Activated effector memory CD4-positive, alpha-beta T cell treated with Interleukin-2 at 50 U/mL for 16 hours (primary cell): ENCODE measurements at places on chromosomes 3 and 15.

GRCh38 chr3:124928333-124929202 is 6.0 kb downstream of the MUC13 start:
- peak; percentile 35 for DNase-seq

DNA sequence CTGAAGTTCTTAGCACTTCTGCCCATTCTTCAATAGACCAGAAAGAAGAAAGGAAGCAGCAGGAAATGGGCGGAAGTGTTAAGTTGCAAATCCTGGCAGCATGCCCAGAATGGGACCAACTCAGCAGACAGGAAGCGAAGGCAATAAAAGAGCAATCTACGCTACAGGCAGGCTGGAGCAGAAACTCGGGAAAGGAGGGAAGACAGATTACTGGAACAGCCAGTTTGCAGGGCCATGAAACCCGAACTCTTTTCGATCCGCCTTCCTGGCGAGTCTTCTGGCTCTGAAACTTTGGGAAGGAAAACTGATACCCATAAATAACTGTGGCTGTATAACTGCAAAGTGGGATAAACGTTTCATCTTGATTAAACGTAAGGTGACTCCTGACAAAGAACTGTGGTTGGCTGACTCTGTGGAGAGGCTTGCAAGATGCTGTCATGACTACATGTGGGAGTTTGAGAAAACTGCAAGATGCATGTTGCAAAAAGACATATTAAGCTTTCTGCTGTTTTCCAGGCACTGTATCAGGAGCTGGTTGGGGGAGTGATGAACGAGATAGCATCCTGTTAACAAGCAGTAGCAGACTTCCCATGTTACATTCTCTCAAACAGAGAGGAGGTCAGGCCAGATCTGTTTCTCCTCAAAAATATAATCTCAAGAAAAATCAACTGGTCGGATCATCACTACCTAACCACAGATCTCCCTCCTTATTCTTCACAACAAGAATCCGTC is 67.8 kb downstream of the FMN1 start:
- DNase-seq, result peak; percentile 56

- peak; percentile 34 for DNase-seq
These were observed 555 bp downstream of the ATP11B start for GRCh38 chr3:182793663-182794454.

DNA sequence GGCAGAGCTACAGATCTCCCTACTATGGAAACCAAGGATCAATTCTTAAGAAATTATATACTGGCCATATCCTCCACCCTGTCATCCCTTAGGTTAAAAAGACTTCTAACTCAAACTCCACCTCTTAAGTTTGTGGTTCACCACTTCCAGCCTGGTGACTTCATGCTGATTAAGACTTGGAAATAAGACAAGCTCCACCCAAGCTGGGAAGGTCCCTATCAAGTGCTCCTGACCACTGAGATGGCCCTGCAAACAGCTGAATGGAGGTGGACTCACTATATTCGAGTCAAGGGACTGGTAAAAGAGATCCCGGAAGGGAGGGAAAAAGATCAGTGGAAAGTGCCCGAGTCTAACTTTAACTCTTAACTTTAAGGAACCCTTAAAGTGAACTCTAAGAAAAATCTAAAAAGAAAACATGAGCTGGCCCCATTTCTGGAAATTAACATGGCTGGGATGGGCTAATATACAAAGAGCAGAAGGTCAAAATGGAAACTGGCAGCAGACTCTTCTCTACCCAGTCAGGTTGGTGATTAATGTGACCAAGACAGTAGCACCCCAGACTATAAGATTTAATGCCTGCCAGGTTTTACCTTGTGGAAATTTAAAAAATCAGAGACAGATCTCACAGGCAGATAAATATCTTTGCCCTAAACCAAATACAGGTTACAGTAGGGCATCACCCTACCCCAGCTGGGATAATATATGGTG is 43.9 kb downstream of the PPCDC start:
- DNase-seq, result peak; percentile 15

DNA sequence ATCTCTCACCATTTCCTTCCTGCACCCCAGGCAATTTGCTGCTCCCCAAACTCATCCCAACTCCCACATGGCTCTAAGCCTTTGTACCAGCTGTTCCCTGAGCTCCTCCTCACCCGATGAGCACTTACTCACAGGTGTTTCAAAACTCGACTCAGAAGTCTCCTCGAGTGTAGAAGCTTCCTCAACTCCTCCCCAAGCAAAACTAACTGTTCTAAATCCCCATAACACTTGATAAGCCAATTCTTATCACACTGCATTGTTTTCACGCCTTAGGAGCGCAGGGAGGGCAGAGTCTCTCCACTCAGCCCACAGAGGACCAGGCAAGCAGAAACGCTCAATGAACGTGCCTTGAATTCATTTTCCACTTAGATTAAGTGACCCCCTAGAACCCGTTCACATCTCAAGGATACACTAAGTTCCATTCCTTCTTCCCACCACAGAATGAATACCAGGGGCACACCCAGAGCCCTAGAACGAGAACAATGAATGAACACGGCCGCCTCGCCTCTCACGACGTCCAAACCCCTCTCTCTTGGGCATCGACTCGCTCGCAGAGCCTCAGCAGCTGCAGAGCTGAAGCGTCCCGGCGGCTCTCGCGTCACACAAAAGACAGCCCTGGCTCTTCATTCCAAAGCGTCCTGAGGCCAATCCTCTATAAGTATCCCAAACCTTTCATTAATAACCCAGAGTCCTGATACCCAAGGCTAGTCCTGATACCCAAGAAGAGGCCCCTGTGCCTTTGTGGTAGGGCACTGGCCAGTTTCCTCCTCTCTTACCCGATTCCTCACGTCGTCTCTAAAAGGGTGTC is 1.1 kb downstream of the RAF1 start:
- DNase-seq, result peak; percentile 27

GRCh38 chr15:78244101-78244500 is 9.7 kb upstream of the ACSBG1 start:
- no peak for DNase-seq

DNA sequence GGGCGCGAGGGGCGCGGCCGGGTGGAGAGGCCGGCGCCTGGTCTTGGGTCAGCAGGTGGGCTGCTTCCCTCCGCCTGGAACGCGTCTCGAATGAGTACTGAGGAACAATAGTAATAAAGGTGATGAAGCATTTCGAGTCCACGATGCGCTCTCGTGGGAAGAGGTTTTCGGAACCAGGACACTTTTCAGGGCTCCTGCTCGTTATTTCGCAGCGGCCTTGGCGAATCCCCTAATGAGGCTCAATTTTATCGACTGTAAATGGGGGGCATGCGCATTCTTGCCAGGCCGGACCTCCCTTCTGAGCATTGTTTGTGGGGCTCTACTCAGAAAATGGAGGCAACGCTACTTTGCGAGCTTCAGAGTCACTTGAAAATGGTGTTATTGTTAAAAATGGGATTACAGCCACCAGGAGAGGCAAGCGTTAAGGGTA is 1.2 kb downstream of the NR2C2 start:
- DNase-seq, result no peak

DNA sequence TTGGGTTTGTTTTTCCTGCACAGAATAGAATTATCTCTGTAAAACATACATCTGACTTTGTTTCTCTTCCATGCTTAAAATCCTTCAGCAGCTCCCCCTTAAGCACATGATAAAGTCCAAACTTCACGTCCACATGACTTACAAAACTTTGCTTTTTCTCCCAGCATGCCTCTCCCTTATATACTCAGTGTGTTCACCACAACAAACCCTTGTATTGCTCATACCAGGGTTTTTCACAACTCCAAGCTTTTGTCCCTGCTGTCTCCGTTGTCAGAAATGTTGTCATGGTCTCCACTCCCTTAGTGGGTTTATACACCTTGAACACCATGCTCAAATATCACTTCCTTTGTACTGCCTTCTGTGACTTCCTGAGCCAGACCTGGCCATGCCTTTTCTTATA is 91.1 kb upstream of the MITF start:
- DNase-seq, result no peak

DNA sequence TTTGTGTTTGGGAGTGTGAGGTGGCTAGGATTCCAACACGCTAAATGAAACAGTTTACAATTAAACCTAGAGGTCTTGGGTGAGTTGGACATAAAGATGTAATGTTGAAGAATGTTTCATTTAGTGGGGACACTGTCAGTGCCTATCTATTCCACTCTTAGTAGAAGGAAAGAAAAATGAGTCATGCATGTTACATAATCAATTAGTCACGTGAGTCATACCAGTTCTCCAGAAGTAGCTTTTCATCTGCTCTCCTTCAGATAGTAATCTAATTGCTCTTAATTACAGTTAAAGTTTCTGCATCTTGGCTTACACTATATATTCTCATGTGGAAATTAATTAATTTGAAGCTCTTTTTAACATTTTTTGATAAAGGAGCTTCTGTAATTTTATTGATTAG is 115.7 kb upstream of the P2RY1 start:
- DNase-seq, result no peak

DNA sequence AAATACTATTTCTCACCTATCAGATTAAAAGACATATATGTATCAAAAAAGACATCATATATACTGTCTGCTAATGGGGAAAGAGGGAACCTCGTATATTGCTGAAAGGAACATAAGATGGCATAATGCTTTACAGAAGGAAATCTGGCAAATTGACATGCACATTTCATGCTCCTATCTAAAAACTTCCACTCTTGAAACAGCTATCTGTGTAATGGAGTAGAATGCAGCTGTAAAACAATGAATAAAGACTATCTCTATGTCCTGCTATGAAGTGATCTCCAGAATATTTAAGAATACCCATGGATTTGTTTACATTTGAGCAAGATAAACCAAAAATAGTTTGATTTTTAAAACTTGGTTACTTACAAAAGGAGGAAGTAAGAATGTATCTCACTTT is 107.4 kb downstream of the TBL1XR1 start:
- no peak for DNase-seq

GRCh38 chr3:44058022-44058867 is 183.4 kb upstream of the TOPAZ1 start:
- DNase-seq, result no peak

DNA sequence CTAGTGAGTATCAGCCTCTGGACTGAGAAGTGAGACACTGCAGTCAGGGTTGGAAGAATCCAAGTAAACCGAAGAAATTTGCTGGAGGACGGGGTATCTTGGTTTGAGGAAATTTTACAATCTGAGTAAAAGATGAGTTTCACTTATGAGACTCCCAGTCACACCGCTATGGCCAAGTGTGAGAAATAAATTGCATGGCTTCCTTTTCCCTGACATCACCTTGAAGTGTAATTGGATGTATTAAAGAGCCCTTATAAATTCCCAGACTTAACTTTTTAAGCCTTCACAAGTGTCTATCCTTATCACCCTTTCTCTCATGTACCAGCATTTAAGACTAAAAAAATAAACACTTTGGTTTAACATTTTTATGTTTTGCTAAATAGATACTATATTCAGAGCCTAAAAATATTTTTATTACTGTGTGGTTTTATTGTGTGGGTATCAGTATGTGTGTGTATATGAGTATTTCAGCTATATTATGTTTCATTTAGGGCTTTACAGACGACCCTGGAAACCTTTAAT is 23.8 kb downstream of the USP3 start:
- no peak for DNase-seq

DNA sequence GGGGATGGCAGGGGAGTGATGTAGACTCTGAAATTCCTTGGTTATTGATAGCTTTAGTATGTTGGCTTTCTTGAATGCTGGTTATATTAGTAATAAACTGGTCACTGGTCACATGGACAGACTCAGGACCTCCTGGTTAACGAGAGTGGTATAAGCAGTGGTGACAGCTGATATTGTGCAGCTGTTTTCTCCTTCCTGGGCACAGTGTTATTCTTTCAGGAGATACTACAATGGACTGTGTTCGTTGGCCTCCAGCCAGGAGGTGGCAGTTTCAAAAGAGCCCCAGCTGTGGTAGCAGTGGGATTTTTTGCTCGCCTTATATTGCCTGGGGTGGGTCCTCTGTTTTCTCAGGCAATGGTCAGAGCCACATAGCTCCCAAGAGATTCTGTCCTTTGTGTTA is 181.6 kb upstream of the RBMS3 start:
- DNase-seq, result no peak

GRCh38 chr3:112247900-112248299 is 46.1 kb downstream of the SLC9C1 start:
- DNase-seq, result no peak

- no peak for DNase-seq
These were observed 164.0 kb upstream of the HES1 start for GRCh38 chr3:193971966-193972365.
